ENCODE measurements at places on chromosomes 1 and 21.
A peak's percentile ranks its signal among the peaks of the same experiment; 100 is the strongest.

- peak; percentile 95 for DNase-seq
These were observed 167.6 kb downstream of the RHOU start for GRCh38 chr1:228902781-228903433.

DNA sequence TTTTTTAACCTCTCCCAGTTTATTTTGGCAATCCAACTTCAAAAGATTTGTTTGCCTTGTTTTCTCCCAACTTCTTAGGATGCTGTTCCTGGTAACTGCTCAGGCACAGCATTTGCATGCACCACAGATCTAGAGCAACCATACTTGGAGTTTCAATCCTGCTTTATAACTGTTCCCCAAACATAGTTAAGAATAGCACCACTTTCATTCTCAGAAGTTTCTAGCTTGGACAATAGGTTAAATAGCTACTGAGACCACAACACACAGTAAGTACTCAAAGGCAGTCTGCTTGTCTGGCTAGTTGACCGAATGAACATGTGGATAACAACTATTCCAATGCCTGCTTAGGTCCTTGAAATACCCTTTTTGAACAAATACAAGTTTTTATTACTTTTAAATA lies 76.8 kb downstream of the FOXJ3 start:
- no peak for DNase-seq

DNA sequence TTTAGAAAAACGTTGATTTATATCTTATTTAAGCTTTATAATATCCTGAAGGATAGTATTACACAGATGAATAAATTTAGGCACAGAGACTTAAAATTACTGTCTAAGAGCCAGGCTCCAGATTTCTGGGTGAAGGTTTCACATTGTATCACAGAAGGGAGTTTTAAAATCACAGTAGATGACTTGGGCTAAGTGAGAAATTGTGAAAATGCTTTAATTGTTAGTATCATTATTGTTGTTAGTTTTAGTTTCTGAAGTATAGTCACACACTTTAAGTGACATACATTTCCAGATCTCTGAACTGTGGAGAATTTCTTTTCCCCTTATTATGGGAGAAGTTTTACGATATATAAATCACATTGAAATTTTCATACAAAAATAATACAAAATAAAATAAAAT lies 83.5 kb downstream of the NDUFS5 start:
- no peak for DNase-seq

DNA sequence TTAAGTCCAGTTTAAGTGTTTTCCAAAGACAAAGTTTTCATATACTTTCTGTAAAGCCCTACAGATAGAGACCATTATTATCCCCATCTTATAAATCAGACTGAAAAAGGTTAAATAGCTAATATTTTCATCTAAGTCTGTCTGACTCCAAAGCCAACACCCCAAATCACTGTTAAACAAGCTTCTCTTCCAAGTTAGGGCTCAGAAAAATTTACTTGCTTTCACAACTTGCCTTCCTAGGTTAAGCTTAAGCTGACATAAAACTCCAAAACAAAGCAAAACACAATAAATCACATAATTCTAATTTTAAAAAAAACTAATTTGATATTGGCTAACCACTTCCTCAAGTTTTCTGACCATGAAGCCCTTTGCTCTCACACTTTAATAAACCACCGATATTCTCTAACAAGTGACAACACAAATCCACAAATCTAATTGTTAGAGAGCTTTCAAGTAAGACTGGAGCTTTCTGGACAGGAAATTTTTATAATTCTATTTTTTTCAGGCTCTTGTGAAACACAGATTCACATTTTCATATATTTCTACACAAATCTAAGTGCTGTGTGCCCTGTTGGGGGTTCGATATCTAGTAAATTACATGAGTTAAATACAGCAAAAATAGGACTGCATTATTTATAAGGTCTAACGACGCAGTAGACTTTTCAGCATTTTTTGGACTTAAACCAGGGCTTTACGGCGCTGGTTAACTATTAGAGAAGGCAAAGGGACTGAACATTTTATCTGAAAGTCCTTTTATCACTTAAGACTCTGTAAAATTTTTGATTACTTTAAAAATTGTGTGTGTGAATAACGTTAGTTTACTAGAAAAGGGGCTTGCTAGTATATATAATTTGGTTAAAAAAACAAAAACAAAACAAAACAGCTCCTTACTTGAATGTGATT lies 2.1 kb downstream of the GNG12 start:
- no peak for DNase-seq

GRCh38 chr1:205748403-205749233 lies 1.4 kb downstream of the NUCKS1 start:
- peak; percentile 42 for DNase-seq

GRCh38 chr1:203039609-203040512 lies 13.6 kb downstream of the PPFIA4 start:
- no peak for DNase-seq

- DNase-seq, result no peak
These were observed 321.0 kb downstream of the TM2D1 start for GRCh38 chr1:61403679-61404596.

All from AG08395 (cell line).